NK-92 treated with Interleukin-12 subunit alpha and Interleukin-12 subunit beta, amount 100 ng/mL, for 24 hours (cell line): ENCODE measurements at places on chromosomes 6 and 20.

- peak; percentile 85 for DNase-seq
These were observed 335.2 kb downstream of the SYNE1 start for GRCh38 chr6:152301765-152302568.

DNA sequence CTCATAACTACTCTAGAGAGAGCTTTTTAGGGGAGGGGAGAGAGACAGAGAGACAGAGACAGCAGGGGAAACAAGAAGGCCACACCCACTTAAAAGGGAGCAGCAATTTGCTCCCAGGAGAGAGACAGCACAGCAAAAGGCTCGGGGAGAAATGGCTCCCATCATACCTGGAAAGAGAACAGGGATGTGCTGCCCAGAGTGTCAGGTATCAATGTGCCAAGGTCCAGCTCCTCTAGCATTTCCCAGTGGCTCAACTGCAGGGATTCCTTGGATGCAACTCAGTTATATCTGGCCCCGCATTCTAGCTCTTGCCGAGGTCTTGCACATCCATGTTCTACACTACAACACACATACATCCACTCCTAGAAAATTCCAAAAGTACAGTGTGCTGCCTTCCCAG lies 304.0 kb upstream of the CDYL start:
- DNase-seq, result no peak

DNA sequence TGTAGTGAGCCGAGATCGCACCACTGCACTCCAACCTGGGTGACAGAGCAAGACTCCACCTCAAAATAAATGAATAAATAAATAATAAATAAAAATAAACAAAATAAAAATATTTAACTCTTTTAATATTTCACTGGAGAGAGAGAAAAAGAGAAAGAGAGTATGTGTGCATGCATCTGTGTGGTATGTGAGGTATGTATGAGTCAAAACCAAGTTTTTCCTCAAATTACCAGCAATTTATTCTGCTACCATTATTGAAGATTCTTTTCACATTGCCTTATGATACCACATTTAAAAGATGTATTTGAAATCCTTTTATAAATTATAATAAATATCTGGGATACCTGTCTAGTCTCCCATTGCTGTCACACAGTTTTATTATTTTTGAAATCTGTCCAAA lies 122.1 kb downstream of the CD164 start:
- DNase-seq, result no peak

DNA sequence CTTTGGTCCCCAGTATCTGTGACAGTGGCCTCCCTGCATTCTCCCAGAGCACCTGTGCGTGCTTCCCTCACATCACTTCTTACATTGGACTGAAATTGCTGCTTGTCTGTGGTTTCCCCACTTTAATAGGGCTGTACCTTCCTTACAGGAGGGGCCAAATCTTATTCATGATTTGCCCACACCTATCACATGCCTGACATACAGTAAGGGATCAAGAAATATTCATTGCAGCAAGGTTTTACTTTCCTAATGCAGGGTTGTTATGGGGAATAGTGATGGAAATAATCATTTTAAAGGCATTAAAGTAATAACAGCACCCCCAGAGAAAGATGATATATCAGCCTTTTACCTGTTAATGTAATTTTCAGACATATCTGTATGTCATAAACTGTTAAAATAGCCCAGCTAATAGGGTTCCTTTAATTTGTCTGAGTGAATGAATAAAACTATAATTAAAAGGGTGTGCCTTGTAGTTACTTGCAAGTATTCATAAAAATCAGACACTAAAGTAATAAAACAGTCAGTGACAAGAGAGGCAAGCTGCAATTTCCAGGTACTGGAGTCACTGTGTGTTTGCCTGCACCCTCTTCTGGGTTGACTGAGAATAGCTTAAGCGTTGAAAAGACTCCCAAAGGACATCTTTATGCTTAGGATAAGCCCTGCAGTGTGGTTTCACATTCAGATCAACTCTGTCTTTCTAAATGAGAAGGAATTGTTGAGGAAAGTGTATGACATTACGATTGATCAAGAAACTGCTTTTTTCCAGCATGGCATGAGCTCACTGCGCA lies 182.7 kb downstream of the PHACTR1 start:
- no peak for DNase-seq

DNA sequence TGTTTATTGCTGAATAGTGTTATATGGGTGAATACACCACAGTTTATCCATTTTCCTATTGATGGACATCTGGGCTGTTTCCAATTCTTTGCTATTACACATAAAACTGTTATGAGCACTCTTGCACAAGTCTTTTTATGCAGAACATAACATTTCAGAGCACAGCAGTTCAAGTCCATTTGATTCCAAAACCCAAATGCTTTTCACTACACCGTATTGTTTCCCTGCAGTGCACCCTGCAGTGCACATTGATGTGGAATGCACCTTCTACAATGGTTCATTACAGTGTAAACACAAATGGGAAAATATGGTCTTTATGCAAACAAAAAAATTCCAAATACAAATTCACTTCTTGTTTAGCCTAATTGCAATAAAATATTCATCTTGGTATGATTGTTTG lies 3.6 kb upstream of the SLC2A12 start:
- DNase-seq, result no peak

GRCh38 chr20:32456869-32457478 lies 98.8 kb downstream of the ASXL1 start:
- DNase-seq, result no peak

- no peak for DNase-seq
These were observed 49.8 kb upstream of the VGLL2 start for GRCh38 chr6:117215353-117216090.

GRCh38 chr6:130034378-130035146 lies 16.2 kb downstream of the L3MBTL3 start:
- no peak for DNase-seq

- no peak for DNase-seq
These were observed 26.4 kb upstream of the PHF3 start for GRCh38 chr6:63609231-63609630.

DNA sequence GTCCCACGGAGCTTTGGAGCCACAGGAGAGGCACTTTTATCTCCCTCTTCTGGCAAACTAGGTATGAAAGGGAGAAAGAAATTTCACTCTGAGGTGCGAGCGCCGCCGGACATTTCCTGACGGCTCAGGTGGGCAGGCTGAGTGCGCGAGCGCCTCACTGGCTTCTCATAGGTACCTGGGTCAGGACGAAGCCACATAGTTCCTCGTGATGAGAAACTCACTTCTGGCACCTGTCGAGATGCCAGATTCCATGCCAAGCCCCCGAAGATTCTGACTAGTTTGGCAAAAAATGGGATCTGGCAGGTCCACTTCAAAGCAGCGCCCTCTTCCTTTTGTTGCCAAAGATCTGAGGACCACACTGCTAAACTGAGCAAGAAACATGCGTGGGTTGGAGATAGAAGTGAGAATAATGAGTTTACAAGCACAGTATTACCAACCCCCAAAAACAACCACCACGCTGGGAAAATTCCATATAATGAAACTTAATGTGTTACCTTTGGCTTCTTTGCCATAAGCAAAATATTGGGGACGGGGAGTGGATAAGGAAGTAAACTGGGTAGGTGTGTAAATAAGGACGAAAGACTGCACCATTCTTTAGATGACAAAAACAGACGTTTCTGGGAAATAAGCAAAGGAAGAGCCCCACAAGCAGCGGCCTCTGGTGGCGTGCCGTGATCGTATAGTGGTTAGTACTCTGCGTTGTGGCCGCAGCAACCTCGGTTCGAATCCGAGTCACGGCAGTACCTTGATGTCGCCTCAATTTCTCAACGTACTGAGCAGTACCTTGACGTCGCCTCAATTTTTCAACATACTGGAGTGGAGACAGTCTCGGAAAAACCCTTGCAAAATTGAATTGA lies 89.8 kb upstream of the PRSS16 start:
- DNase-seq, result no peak

DNA sequence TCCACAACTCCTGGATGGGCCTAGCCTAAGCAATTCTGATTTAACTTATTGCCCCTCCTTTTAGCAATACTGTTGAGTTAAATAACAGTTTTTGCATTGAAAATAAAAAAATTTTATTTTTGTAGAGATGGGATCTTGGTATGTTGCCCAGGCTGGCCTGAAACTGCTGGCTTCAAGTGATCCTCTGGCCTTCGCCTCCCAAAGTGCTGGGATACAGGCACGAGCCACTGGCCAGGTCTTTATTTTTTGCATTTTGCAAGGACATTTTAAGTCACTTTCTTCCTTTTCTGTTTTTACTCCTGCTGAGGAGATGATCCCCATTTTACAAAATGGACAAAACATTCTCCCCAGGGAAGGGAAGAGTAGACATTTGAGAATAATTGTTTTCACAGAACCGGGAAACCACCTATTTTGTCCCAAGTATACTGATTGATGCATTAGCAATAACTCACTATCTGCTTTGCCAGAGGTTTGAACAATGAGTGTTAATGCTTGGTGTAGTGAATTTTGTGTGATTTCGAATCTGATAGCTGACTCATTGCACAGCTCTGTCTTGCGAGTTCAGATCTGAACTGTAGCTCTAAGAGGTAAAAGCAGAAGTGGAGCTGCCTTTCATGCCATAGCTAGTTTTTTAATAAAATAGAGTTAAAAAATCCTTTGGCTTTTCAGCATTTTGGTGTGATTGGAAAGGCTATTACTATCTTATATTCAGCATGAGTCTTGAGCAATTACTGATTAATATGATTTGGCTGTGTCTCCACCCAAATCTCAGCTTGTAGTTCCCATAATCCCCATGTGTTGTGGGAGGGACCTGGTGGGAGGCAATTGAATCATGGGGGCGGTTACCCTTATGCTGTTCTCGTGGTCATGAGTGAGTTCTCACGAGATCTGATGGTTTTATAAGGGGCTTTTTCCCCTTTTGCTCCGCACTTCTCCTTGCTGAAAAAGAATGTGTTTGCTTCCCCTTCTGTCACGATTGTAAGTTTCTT lies 20.9 kb downstream of the IGF2R start:
- no peak for DNase-seq

- DNase-seq, result no peak
These were observed 136.4 kb downstream of the UST start for GRCh38 chr6:148883270-148883669.

DNA sequence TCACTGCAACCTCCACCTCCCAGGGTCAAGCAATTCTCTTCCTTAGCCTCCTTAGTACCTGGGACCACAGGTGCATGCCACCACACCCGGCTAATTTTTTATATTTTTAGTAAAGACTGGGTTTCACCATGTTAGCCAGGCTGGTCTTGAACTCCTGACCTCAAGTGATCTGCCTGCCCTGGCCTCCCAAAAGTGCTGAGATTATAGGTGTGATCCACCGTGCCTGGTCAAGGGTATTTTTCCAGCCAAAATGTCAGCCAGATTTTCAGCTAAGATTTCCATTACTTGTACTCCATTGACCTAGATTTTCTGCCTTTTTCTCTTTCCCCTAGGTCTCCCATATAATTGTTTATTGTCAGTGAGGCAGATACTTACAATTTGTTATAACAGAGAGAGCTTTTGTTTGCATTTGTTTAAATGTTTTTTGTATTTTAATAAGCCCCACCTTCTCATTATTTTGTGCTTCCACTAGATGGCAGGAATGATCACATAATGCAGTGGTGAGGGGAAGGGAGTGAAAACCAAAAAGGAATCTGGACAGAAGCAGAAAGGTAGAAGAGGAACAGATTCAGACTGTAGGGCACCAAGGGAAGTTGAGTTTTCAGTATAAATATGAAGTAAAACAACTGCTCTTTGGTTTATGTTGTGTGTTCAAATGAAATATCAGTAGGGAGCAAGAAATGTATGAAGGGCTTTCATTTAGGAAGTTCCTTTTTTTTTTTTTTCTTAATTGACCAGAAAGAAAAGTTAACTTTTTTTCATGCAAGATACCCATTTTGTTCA lies 29.7 kb downstream of the RPF2 start:
- no peak for DNase-seq

GRCh38 chr20:31700747-31701146 lies 21.9 kb downstream of the BCL2L1 start:
- DNase-seq, result no peak

DNA sequence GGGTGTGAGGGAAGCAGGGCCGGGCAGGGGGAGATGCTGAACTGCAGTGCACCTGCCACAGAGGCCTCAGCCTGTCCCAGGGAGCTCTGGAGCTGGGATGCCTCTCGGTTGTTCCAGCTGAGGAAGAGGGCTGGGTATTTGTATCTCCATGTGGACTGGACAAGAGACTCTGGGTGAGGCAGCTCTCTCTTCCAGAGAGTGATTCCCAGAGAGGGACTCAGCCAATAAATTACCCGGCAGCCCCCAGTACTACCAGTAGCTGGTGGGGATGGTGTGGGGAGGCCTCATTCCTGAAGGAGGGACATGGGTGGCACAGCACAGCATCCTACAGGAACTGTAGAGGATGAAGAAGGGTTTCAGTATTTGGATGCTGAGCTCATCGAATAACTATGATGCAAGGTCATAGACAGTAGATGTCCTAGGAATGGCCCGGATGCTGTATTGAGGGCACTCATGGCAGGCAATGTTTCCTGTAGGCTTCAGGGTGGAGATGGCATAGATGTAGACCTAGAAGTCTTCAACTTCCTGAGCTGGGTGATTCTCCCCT lies 1.4 kb downstream of the FGD2 start:
- no peak for DNase-seq

DNA sequence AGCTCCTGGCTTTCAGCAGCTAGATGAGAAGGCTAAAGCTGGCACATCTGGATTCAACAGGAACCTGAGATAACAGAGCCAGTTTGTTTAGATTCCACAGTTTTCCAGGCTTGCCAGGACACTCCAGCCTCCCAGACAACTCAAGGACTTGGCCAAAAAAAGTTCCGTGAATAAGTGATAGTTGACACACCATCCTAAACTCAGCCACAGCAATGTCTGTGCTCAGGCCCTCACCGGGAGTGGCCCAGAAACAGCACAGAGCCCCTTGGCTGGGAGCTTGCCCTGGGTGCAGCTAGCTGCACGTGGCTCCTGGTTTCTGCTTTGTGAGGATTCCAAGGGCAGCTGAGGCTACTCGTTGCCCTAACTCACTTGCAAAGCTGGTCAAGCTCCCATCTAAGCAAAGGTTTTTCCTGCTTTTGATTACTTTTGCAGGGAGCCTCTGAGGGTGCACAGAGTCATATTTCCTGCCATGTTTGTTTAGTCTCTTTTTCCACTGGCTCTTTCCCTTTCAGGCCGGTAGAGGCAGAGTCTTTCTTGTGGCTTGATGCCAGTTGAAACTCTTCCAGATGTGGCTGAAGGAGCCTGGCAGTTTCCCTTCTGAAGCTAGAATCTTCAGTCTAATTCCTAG lies 118.3 kb upstream of the ECI2 start:
- DNase-seq, result no peak

DNA sequence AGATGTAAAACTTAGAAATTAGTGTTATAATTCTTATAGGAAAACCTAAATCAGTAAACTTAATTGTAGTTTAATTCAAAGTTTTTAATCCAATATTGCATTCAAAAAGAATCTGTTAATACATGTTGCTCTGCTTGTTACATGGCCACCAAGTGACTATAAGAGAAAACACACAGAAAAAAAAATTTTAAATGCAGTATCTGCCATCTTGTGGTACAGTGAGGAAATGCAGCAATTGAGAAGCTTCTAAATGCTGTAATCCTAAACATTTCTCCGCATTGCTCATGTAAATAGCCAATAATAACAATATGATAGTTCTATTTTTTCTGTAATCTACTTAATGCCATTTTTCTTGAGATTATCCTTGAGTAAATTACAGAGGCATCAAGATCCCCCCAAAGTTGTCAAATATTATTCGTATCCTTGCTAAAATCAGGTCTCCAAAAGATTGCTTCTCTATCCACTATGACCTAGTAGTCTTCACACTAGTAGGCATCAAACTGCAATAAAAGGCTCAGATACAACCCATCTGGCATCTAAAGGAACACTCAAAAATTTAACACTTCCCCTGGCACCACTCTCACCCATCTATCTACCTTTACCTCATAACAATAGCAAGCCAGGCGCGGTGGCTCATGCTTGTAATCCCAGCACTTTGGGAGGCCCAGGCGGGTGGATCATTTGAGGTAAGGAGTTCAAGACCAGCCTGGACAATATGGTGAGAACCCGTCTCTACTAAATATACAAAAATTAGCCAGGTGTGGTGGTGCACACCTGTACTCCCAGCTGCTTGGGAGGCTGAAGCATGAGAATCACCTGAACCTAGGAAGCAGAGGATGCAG lies 34.6 kb downstream of the HDAC2 start:
- no peak for DNase-seq
